ENCODE measurements at places on chromosomes 7 and 10.

- DNase-seq, result no peak
These were observed 28.2 kb upstream of the SEPHS1 start for GRCh38 chr10:13376297-13376696.

- no peak for DNase-seq
These were observed 81.6 kb downstream of the ARMH3 start for GRCh38 chr10:101974091-101974971.

DNA sequence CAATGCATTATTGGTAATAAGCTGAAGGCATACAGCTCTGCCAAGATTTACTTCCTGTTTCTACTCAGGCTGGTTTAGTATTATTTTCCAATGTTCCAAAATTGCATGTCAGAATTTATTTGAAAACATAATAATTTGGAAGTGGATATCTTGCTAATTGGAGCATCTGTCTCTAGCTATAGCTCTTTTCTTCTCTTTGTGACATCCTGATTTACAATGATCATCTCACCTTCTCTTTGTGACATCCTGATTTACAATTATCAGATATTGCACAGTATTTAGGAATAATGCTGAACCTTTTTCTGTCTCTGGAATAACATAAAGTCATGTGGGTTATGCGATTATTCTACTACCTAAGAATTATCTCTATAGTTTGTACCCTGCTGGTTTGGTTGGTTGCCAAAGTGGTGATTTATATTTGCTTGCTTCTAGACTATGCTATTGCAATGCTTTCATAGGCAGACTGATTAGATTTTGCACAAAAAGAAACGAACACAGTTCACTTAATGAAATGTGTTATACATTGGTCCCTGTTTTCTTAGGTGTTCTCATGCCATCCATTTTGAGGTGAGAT is 44.3 kb upstream of the CABCOCO1 start:
- DNase-seq, result no peak

GRCh38 chr10:104835422-104835821 is 194.3 kb downstream of the SORCS3 start:
- DNase-seq, result no peak

GRCh38 chr7:20778063-20778721 is 8.5 kb downstream of the SP8 start:
- DNase-seq, result no peak

- no peak for DNase-seq
These were observed 55.3 kb downstream of the SVIL start for GRCh38 chr10:29579455-29579970.

DNA sequence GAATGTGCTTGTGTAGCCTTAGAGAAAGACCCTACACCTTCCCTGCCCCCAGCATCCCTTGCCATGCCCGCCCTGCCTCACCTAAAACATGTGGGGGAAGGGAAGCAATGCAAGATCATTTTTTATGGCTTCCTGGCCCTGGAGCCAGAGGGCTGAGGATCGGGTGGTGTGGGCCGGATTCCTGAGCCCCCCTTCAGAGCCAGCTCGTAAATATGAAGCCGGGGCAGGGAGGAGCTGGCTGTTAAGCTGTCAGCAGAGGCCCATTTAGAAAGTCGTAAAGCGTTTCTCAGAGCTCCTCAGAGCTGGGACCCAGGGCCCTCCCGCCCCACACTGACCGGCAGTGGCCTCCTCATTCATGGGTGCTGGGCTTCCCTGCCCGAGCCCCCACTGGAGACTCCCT is 23.9 kb downstream of the UNC5B start:
- DNase-seq, result no peak

Measured in ascending aorta (tissue), 2 donors.